ENCODE measurements at places on chromosomes 6 and 20.

- DNase-seq, result no peak
Observed at GRCh38 chr6:35147026-35147425, 5.9 kb upstream of the TCP11 start.

GRCh38 chr20:31440012-31440659 is at the start of gene DEFB123:
DEFB123 (plus strand) TSS chr20:31440632; CDS start chr20:31440699, 67 bp downstream.
- DNase-seq, result no peak

- peak; percentile 85 for DNase-seq
Observed at GRCh38 chr6:28880894-28881780, 42.6 kb downstream of the TRIM27 start.

- DNase-seq, result no peak
Observed at GRCh38 chr6:4294636-4295035, 159.3 kb upstream of the ECI2 start.

DNA sequence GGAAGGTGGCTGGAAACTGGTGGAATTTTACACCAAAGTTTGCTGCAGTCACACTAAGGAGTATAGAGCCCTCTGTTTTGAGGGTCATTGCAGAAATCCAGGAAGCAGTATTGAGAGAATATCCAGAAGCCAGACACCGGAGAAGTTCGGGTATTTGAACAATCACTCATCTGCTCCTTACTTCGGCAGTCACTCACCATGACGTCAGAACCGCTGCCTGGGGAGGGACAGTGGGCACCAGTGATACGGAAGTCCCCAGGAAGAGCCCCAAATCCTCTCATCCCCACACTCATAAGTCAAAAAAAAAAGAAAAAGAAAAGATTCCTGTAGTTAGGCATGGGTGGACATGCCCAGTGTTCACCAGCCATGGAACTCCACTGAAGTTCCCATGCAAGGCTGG is 4.0 kb downstream of the LY6G5C start:
- DNase-seq, result no peak

GRCh38 chr6:75492386-75493153 is 1.0 kb downstream of the FILIP1 start:
- no peak for DNase-seq

- no peak for DNase-seq
Observed at GRCh38 chr6:44701637-44702101, 314.2 kb downstream of the CDC5L start.

DNA sequence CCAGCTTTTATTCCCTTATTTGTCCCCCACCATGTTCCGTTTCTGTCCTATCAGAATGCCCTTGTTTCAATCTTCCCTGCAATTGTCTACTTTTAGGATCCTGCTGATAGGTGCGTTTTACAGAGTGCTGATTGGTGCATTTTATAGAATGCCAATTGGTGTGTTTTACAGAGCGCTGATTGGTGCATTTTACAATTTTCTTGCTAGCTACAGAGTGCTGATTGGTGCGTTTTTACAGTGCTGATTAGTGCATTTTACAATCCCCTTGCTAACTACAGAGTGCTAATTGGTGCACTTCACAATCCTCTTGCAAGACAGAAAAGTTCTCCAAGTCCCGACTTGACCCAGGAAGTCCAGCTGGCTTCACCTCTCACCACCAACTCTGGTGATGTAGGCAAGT is 161.6 kb upstream of the CDYL start:
- DNase-seq, result no peak

DNA sequence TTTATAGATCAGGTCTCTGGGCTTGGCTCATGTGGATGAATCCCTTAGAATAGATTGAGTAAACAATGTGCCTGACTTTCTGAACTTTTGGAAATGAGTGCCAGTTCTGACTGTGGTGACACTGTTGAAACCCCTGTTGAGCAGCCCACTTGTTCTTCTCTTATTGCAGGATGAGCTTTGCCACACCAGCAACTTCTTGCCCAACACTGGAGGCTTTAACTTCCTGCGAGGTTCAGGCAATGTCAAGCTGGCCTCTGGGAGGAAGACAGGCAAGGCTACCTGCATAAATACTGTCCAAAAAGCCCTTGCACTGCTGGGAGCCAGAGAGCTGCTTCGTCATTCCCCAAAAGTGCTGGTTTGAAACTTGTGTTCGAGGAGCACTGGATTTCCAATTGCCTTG is 32.8 kb upstream of the SMIM8 start:
- DNase-seq, result no peak

GRCh38 chr6:129641344-129641743 is 68.6 kb downstream of the ARHGAP18 start:
- peak; percentile 82 for DNase-seq

- DNase-seq, result no peak
Observed at GRCh38 chr20:34532756-34533155, 16.5 kb downstream of the DYNLRB1 start.

GRCh38 chr6:108194503-108194902 is 28.7 kb downstream of the NR2E1 start:
- no peak for DNase-seq

DNA sequence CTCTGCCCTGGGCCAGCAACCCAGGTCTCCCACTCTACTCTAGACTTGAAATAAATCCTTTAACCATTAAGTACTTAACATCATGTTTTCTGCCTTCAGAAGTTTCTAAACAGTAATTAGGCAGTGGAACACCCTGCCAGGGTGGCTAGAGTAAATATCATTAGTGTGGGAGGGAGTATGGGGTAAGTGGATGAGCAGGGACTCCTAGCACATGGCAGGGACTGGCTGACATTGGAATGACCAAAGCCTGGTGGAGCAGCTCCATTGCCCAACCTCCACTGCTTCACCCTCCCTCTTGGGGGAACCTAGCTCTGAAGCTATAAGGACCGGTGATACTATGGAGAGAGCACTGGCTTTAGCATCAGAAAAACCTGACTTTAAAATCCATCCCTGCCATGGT is 167.1 kb downstream of the MAFB start:
- DNase-seq, result no peak

DNA sequence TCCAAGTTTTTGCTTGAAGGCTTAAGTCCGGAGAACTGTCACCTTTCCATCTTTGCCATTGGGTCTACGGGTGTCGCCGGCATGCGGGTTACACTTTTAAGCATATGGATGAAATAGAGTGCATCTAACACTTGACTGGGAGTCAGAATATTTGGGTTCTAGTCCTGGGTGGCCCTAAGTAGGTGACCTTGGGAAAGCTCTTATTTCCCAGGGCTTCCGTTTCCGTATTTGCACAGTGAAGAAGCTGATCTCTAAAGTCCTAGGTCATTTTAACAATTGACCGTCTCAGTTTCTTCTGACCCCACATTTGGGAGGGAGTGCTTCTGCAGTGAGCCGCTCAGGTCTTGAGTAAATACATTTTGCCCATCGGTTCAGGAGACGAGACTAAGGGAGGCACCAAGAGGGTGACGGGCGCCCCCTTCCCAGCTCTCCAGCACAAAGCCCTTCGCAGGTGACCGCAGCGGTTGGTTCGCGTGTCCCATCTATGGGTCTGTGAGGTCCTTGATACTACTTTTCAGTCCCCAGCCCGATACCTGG is 651 bp upstream of the BLTP3A start:
- no peak for DNase-seq

DNA sequence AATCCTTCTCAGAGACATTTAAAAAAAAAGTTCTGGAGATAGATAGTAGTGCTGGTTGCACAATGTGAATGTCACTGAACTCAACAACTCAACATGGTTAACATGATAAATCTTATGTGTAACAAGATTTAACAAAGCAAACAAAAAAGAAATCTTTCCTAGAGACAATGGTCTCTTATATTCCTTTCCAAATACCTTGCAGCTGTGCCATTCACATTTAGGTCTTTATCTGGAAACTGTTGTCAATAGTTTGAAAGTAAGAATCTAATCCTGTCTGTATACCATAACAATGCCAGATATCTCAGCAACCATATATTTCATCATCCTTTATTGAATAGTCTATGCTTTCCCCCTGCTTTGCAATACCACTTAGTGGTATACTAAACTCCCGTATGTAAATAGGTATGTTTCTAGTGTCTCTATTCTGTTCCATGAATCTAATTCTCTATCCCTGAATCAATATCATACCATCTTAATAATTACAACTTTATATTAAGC is 2.1 kb downstream of the SERAC1 start:
- peak; percentile 15 for DNase-seq

- peak; percentile 80 for DNase-seq
Observed at GRCh38 chr20:36544134-36545018, 3.1 kb downstream of the MYL9 start.

DNA sequence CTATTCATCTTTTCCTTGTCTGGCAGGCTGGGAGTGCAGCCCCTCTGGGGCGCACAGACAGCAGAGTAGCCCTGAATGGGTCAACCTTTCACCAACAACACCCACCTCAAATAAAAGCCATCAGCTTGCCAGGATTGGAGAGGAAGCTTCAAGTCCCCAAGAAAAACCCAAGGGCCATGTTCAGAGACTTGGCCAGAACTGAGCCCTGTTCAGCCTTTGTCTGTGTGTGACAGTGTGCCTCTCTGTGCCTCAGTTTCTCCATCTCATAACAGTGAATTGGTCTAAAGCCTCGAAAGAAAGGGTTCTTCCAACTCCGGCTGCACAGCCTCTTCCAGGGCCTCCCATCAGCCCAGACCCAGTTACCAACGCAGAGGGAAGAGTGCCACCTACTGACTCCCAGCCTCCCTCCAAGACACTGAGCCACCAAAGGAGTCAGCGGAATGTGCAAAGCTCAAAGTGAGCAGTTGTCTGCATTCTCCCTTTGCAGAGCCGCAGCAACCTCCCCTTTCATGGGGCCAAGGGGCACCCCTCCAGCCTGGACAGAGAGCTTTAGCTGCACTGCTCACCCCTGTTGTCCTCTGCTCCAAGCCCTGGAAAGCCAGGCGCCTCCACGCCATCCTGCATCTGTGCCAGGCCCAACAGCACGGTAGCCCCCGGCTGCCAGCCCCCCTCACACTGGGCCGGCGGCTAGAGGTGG is 82.7 kb upstream of the TOP1 start:
- DNase-seq, result peak; percentile 75

DNA sequence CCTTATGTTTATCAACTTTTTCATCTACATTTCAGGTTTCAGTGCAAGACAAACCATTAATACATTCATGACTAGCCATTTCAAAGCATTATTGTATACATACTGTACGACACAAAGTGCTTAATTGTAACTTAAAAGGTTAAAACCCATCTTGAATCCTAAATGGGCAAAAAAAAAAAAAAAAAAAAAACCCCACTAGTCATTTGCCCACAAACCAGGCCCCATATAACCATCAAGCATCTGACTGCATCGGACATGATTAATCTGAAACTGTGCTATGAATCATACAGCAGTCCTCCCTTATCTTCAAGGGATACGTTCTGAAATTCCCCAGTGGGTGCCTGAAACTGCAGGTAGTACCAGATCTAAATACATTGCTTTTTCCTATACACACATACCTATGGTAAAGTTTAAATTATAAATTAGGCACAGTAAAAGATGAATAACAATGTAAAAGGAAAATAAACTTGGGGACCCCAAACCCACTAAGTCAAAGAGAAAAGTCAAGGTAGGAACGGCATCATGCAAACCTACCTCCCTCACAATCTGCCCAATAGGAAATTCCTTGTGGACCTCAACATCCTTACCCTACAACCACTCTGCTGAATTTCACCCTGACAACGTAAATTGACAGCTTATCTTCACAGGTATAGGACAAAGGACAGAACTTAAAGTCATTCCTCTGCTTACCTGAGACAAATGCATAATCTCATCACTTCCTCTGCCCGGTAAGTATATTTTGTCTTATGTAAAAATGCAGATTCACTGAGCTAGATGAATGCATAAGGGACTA is 14.3 kb downstream of the B4GALT5 start:
- peak; percentile 71 for DNase-seq

- DNase-seq, result no peak
Observed at GRCh38 chr6:134593887-134594286, 276.0 kb upstream of the SGK1 start.

- DNase-seq, result no peak
Observed at GRCh38 chr6:97175806-97176205, 107.2 kb downstream of the MMS22L start.

- no peak for DNase-seq
Observed at GRCh38 chr6:16619777-16620176, 141.5 kb downstream of the ATXN1 start.

DNA sequence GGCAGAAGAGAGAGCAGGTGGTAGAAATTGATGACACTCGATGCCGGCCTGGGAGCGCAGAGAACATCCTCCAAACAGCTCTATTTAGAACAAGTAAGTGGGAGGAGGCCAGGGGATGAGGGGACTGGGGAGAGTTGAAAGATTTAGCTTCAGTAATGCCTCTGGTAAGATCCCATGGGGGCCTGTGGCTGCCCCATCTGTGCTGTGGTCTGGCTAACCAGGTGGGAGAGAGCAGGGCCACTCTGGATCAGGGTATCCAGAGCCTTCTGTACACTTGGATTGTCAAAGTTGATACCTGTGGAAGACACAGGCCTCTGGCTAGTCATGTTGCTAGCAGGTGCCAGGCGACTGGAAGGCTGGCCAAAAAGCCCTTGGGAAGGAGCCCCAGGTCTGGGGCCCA is 27.6 kb downstream of the NCOA5 start:
- no peak for DNase-seq

- peak; percentile 77 for DNase-seq
Observed at GRCh38 chr6:7671581-7671980, 54.3 kb upstream of the BMP6 start.

DNA sequence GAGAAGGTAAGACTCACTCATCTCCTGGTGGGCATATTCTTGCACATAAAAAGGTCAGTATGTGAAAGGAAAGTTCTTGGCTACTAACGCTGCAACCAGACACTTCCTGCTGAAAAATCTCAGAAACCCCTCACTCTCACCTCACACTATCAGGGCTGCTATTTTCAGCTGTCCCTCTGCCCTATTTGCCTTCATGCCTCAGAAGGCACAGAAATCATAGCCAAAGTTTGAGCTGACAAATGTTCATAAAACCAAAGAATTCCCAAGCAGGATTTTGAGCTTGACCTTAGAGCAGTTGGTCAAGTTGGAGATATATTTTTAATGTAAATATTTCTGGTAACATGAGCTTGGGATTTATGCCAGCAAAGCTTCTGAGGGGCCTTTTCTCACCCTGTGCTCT is 806.2 kb downstream of the MAFB start:
- no peak for DNase-seq

DNA sequence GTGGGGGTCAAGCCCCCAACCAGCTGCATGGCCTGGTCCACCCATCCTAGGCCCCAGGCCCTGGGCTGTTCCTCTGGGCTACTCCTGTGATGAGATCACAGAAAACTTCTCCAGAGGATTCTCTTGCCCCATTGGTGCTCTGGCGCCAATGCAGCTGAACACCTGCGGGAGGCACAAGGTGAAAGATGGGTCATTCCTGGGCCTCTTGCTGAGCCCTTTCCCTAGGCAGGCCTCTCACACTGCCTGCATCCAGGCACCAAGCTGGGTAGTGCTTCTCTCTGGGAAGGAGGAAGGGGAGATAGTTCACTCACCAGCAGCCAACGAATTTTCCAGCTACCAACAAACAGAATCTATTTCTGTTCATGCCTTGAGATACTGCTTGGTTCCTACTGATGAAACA is 142.1 kb downstream of the PXDC1 start:
- no peak for DNase-seq

All from fibroblast of the aortic adventitia (primary cell).